Eye (tissue), 1 donor: ENCODE measurements at places on chromosomes 2 and 18.

GRCh38 chr2:160252278-160252887 lies 52.3 kb upstream of the ITGB6 start:
- DNase-seq: peak; percentile 71

DNA sequence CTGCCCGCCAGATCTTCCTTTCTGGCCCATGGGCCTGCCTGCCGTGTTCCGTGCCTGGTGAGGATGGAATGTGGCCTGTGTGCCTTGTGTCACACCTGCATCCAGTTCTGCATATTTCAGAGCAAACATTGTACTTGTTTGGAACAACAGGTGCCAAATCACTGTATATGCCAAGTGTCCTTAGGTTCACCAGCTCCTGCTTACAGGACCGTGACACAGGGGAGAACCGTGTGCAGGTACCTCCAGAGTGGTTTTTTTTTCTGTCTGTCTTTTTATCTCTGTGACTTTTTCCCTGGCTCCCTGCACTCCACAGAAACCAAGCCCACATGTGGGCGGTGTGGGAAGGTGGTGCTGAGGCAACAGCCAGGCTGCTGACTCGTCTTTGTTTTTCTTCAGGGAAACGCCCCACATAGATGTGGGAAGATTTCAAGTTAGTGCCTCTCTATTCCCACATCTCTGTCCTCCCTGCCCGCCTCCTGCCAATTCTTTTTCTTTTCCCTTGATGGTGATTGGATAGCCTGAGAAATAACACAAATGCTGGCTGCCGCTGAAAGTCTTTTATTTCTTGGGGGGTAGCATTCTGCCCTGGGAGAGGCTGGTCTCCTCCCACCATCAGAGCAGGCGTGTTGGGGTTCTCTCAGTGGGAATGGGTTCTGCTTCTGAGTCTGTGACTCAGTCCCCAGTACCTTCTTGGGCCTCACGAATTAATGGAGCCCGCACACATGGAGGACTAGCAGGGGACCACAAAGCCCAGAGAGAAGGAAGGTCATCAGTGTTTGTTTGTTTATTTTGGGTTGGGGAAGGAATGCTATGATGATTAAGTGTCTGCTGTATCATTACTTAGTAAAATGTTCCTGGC lies 21.4 kb downstream of the GRHL1 start:
- DNase-seq: no peak

DNA sequence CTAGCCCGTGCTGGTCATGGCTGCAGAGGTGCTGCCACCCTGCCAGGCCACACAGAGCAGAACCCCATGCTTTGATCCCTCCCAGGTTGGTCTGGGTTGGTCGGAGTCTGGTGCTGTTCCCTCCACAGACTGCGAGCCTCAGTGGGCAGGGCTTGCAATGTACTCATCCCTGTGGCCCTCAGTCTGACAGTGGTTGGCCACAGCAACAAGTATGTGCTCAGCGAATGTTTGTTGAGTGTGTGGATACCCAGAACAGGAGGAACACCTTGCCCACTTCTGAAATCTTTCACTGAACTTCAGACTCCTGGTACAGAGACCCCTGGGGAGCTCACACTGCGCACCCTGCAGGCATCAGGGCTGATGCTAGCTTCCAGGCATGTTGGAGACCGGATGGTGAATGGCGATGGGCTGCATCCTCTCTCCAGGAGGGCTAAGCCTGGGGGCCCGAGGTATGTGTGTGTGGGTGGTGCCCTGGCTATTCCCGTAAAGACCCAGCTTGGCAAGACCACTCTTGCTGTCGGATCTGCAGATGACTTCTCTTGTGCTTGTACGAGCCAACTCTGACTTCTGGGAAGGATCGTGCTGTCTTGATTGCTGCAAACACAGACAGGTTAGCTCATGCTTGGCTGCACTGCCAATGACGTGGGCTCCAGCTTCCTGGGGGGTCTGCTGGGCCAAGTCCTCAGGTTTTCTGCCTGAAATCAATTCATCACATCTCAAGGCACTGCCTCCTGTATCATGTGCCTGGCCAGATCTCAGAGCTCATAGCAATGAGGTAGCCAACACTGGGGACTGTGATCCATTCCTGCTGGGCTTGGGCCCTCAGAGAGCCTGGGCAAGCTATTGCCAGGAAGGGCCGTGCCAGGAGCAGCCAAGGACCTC lies 43.7 kb downstream of the RHOB start:
- peak; percentile 74 for DNase-seq

- peak; percentile 41 for DNase-seq
Observed at GRCh38 chr2:237692601-237693290, 65.4 kb downstream of the LRRFIP1 start.

DNA sequence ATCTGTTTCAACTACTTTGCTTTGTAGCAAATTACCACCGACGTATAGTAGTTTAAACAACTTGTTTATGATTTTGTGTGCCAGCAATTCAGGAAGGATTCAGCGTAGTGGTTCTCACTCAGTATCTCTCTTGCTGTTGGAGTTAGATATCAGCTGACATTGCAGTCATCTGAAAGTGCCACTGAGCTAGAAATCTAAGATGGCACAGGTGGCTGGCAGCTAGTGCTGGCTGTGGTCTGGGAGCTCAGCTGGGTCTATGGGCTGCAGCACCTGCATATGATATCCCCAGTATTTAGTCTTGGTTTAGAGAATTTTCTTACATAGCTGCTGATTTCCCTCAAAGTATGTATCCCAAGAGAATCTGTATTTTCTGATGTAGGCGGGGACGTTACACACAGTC lies 235.6 kb downstream of the SCG2 start:
- DNase-seq: no peak

- DNase-seq: no peak
Observed at GRCh38 chr2:162919111-162919510, 80.5 kb upstream of the KCNH7 start.

DNA sequence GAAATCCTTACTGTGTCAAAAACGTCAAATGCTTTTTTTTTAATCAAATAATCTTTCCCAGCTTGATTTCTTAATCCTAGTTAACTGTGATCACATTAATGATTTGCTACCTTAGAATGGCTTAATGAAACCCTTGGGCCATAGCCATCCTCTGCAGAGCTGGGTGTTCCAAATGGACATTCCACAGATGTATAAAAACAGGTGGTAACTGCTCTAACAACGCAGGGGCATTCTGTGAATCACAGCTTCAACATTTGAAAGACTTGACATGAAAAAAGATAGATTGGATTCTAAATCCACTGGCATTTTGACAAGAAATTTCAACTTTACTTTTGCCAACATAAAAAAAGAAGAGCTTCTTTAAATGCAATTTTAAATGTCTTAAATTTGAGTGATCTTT lies 69.8 kb upstream of the RASGRP3 start:
- DNase-seq: no peak

GRCh38 chr2:184030989-184031388 lies 567.3 kb upstream of the ZNF804A start:
- no peak for DNase-seq

GRCh38 chr2:20666304-20667150 lies at the start of gene GDF7:
GDF7 (plus strand) TSS chr2:20667144; CDS start chr2:20667240, 96 bp downstream.
- DNase-seq: peak; percentile 70

DNA sequence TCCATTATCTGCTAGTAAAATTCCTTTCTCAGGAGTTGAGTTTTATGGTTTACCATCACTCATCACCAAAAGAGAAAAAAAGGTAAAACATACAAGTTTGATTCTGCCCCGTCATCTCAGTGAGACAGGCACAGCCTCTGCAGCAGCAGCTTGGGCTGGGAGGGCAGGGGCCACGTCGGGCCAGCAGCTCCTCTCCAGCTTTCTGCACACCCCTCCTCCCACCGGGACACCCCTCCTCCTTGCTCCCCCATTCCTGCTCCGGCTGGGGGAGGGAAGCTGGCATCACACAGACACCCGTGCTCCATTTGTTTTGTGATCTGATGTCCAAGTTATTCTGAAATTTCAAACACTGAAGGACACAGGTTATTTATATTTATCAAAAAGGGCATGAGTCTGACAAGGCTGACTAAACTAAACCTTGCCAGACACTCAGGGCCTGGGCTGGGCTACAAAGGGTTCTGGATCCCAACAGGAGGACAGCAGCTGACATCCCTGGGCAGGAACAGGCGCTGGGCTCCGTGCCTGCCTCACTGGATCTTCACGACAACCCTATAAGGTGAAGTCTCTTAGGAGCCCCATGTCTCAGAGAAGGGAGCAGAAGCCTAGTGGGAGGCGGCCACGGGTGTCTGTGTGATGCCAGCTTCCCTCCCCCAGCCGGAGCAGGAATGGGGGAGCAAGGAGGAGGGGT lies 71.4 kb downstream of the HDAC4 start:
- DNase-seq: no peak

DNA sequence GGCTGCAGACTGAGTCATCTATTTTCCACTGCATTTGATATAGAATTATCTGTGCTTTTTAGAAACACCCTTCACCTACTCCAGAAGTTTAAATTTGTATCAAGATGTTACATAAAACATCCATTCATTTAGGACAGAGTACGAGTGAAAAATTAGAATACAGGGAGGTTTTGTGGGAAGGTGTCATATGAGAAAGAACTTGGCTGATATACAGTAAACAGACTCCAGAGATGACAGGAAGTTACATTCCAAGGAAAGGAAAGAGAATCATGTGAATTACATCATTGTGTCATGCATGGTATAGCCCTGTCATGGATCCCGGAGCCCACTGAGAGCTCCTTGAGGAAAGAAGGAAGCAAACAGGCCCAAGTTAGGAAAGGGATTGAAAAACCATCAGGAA lies 341.5 kb upstream of the PKDCC start:
- DNase-seq: no peak

- DNase-seq: no peak
Observed at GRCh38 chr2:232290668-232291067, 87.9 kb upstream of the ALPP start.

GRCh38 chr2:229868794-229869193 lies 53.0 kb downstream of the TRIP12 start:
- no peak for DNase-seq

GRCh38 chr2:205685314-205686055 lies 3.2 kb downstream of the NRP2 start:
- DNase-seq: no peak

- no peak for DNase-seq
Observed at GRCh38 chr2:28052691-28053090, 162.2 kb downstream of the BABAM2 start.

DNA sequence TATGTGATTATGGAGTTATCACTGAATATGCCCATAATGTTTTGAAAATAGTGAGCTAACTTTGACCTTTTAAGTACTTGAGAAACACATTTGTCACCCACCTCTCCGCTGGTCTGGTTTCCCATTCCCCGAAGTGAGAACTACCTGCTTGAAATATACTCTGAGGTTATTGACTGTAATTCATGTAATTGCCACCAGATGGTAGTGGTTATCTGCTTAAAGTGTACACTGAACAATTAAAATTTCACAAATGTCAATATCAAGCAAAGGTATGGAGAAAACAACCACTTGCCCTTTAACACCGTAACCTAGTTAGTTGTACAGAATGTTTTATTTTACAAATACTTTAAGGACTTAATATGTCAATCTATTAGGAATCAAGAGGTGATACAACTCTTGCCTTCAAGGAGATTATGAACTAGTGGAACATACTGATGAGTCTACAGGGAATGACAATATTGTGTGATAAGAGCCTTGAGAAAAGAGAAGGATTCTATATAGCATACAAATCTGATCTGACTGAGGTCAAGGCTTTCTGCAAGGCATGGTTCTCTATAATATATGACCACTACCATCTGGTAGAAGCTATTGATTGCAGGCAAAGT lies 316.8 kb upstream of the KCNH7 start:
- peak; percentile 61 for DNase-seq

GRCh38 chr2:74515981-74516633 lies 1.9 kb downstream of the TLX2 start:
- peak; percentile 89 for DNase-seq

- no peak for DNase-seq
Observed at GRCh38 chr2:113091231-113091896, 23.6 kb downstream of the IL1F10 start.
